ENCODE measurements at places on chromosomes 12 and 14. TPM values are rescaled to one million over a fixed set of nuclear protein-coding genes. Genes with fewer than 3 reads are reported as not detected.

- no peak for DNase-seq
Observed at GRCh38 chr12:125076103-125076502, 10.9 kb downstream of the AACS start.

The KRT80 gene
- not detected for total RNA-seq

The ASCL1 gene
- total RNA-seq, result 0.16 TPM

DNA sequence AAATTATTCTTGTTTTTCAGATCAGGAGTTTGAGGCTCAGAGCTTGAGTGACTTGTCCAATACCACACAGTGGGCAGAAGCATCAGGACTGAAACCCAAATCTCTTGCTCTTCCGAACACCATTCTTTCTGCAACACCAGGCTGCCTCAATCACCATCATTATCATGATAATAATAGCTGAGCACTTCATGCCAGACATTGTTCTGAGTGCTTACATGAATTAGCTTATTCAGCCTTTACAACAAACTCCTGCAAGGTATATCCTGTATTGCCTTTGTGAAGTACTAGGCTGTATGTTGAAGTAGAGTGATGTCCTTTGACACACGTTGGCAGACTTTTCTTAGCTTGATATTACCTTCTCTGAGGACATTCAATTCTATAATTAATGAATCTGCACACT, 257.4 kb upstream of the ATP2B1 start:
- no peak for DNase-seq

The C1S gene
- total RNA-seq, result 36.0 TPM

The MANSC4 gene
- not detected for total RNA-seq

- DNase-seq, result no peak
Observed at GRCh38 chr14:65357113-65357512, 55.4 kb upstream of the FUT8 start.

DNA sequence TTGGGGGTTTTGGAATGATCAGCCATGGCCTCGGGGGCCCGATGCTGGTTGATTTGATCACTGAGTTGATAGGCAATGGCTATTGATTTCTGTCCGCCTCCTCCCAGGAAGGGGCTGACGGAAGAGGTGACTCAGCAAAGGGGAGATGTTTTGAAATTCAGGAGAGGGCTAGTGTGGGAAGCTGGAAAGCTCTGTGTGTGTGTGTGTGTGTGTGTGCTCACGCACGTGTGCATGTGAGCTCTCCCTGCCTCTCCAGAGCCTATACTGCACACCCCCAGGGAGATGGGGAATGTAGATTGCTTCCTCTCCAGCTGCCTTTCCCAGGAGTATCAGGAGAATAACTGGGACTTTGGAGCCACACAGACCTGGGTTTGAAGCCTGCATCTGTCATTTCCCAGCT, 184.9 kb upstream of the MYL2 start:
- DNase-seq, result no peak

- no peak for DNase-seq
Observed at GRCh38 chr12:111006621-111007020, 86.2 kb upstream of the MYL2 start.

GRCh38 chr12:95474660-95474958, 657 bp downstream of the METAP2 start:
- no peak for DNase-seq
